ENCODE measurements at places on chromosomes 1 and 21. TPM values are rescaled to one million over a fixed set of nuclear protein-coding genes. Genes with fewer than 3 reads are reported as not detected.

GRCh38 chr1:179061360-179062282 lies 20.2 kb upstream of the TOR3A start:
- DNase-seq, result peak; percentile 54

- DNase-seq, result no peak
Observed at GRCh38 chr1:27201295-27201694, 33.1 kb upstream of the WDTC1 start.

DNA sequence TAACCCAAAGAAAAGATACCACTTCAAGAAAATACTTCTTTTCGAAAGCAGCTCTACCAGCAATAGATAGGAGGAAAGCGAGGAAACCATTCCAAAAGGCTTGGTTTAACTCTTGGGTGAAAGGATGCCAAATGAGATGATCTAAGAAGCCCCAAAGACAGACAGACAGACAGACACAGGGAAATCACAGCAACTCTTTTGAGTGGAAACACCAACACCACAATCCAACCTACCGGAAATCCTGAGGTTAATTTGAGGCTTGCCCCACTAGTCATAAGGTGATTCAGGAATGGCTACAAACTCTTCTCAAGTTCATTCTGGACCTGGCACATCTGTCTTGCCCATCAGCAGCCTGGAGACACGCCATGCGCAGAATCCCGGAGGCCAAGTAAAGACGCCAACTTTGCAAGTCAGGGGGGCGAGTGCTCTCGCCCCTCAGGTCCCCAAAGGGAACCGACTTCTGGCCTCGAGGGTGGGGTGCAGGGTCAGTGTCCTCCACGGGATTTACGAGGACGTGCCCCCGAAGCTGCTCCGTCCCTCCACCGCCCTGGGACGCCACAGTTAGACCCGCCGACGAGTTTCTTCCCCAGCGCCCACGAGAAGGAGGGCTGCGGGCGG lies 778 bp downstream of the EVI5 start:
- peak; percentile 47 for DNase-seq

- no peak for DNase-seq
Observed at GRCh38 chr1:1956101-1956500, 37.0 kb upstream of the TMEM52 start.

GRCh38 chr1:15423355-15424077 lies 13.8 kb downstream of the EFHD2 start:
- DNase-seq, result no peak

DNA sequence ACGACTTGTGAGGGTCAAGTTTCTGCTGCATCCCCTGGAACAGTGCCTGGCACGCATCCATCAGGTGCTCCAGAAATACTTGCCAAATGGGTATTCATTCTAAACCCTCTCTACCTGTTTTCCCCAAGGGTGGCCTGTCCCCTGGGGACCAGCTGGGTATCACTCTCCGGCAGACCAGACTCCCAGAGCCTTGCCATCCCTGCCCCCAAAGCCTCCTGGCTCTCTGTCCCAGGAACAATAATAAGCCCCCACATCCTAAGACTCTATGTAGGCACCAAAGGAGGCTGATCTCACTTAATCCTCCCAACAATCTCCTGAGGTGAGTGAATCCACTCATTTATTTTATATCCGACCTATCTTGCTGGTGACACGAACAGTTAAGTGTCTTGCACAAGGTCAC lies 96.7 kb downstream of the MRPL37 start:
- no peak for DNase-seq

DNA sequence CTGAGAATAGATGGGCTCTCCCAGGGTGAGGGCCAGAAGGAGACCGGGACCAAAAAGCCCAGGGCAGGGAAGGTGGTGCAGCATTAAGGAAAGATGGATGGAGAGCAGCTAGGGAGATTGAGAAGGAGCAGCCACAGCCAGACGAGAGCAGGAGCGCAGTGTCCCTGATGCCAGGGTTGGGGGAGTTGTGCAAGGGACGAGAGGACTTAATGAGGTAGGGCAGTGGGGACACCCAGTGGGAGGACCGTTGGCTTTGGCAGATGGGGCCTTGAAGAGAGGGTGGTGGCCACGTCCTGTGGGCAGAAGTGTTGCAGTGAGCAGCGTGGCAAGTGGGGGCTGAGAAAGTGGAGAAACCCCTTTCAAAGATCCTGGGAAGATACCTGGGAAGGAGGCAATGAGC lies 38.0 kb upstream of the KDM4A start:
- no peak for DNase-seq

- peak; percentile 97 for DNase-seq
Observed at GRCh38 chr1:169529068-169529642, 43.4 kb upstream of the SLC19A2 start.

- no peak for DNase-seq
Observed at GRCh38 chr1:7408771-7409150, 362.3 kb upstream of the VAMP3 start.

DNA sequence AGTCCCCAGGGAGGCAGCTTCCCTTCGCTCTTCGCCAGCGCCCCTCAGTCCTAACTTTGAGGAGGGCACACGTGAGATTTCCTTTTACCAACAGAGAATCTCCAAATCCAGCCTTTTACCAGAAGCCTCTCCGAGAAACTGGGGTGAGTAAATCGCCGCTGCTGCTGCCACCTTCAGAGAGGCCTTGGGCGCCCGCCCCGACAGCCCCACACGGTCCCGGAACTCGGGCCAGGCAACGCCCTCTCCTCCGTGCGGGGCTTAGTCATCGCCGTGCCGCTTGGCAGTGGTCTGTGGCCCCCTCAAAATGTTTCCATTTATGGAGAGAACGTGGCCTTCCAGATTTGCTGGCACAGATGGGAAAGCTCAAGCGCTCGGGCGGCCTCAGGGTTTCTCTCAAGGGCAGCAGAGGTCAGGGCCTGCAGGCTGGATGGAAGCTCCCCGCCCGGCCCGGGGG lies 41.4 kb upstream of the COL6A2 start:
- DNase-seq, result no peak

GRCh38 chr1:245348626-245349025 lies 193.8 kb downstream of the KIF26B start:
- no peak for DNase-seq

- peak; percentile 63 for DNase-seq
Observed at GRCh38 chr1:34924759-34925555, 4.5 kb downstream of the DLGAP3 start.

GRCh38 chr1:183702087-183702812 lies 49.1 kb upstream of the APOBEC4 start:
- DNase-seq, result peak; percentile 90

DNA sequence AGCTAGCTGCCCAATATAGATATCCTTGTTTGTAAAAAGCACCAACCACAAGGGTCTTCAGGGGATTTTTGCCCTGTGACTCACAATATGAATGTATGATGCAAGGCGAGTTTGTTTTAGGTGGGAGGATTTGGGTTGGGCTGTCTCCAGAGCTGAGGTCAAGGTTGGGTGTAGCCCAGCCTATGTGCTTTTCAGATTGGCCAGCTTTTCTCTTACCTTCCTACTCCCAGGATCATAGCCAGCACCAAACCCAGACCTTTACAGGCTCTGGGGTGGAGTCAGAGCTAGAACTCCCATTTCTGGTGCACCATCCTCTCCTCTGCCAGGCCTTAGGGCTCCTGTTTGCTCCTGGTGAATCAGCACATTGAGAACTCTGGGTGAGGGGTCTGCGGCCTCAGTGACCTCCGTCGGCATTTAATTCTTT lies 55.6 kb upstream of the GCLM start:
- peak; percentile 90 for DNase-seq

- DNase-seq, result peak; percentile 84
Observed at GRCh38 chr21:44911384-44912157, 9.1 kb downstream of the ITGB2 start.

GRCh38 chr1:65526049-65526556 lies 105.6 kb downstream of the LEPR start:
- no peak for DNase-seq

- no peak for DNase-seq
Observed at GRCh38 chr21:25406887-25407579, 200.2 kb downstream of the MRPL39 start.

- no peak for DNase-seq
Observed at GRCh38 chr1:86823386-86823785, 90.5 kb downstream of the SELENOF start.

DNA sequence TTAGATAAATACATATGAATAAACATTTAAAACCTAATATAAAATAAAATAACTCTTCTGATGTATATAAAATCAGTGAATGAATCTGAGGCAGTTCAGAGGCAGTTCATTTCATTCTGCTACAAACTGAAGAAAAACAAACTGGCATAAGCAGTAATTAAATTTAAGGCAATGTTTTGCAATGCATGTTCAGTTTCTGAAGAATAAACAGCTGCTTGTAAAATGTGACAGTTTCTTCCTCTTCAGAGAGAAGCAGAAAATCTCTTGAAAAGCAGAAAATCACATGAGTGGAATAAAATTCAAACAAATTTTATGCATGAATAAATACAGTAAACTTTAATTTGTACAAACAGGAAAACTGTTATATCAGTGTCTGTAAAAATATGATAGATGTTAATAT lies 643.7 kb downstream of the KCNT2 start:
- DNase-seq, result no peak

GRCh38 chr1:113732802-113733201 lies 26.5 kb downstream of the PHTF1 start:
- DNase-seq, result no peak

- DNase-seq, result no peak
Observed at GRCh38 chr1:234603221-234604204, 6.5 kb downstream of the IRF2BP2 start.

- DNase-seq, result peak; percentile 58
Observed at GRCh38 chr1:78004719-78005447, at the start of gene DNAJB4. DNAJB4 (plus strand) TSS chr1:78004939; CDS start chr1:78005111, 172 bp downstream.

- DNase-seq, result no peak
Observed at GRCh38 chr1:78688697-78689096, 39.1 kb downstream of the IFI44 start.

The C1orf226 gene
- 11.3 TPM for total RNA-seq

The SYT11 gene
- 0.08 TPM for total RNA-seq

The NCF2 gene
- 54.3 TPM for total RNA-seq

The CYP4Z1 gene
- total RNA-seq, result not detected

The ITLN1 gene
- not detected for total RNA-seq

The CAPN8 gene
- 94.7 TPM for total RNA-seq

The OR2G6 gene
- not detected for total RNA-seq

The GPR153 gene
- 8.0 TPM for total RNA-seq

The ESPN gene
- 18.6 TPM for total RNA-seq

The ZMYM1 gene
- 31.9 TPM for total RNA-seq

The THEM5 gene
- not detected for total RNA-seq

The CCDC27 gene
- total RNA-seq, result not detected

The SPRR3 gene
- 0.57 TPM for total RNA-seq

The PIGR gene
- total RNA-seq, result 0.10 TPM

The AQP10 gene
- not detected for total RNA-seq

The TTLL7 gene
- 2.9 TPM for total RNA-seq

The GADD45A gene
- total RNA-seq, result 63.6 TPM
